ENCODE measurements at places on chromosomes 13 and 19.

GRCh38 chr19:16645140-16645539 lies 14.8 kb downstream of the SMIM7 start:
- DNase-seq = no peak

DNA sequence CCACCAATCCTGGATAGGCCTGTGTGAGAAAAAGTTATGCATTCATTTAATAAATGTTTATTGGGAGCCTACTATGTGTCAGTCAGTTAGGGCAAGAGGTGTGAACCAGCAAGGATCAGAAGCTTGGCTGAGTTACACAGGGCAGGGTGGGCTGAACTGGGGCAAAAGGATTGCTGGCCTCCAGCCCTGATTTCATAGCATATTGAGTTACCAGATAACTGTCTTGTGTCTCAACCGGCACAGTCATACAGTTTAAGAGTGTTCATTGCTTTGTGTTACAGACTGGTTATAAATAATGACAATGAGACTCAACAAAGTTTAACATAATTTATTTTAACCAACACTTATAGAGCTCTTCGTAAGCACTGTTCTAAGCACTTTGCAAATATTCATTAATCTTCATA lies 253.8 kb downstream of the DLEU7 start:
- no peak for DNase-seq

DNA sequence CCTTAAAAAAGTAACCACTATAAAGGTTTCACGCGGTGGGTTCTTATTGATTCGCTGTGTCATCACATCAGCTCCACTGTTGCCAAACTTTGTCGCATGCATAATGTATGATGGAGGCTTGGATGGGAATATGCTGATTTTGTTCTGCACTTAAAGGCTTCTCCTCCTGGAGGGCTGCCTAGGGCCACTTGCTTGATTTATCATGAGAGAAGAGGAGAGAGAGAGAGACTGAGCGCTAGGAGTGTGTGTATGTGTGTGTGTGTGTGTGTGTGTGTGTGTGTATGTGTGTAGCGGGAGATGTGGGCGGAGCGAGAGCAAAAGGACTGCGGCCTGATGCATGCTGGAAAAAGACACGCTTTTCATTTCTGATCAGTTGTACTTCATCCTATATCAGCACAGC lies 30.6 kb downstream of the FGF9 start:
- DNase-seq = no peak

DNA sequence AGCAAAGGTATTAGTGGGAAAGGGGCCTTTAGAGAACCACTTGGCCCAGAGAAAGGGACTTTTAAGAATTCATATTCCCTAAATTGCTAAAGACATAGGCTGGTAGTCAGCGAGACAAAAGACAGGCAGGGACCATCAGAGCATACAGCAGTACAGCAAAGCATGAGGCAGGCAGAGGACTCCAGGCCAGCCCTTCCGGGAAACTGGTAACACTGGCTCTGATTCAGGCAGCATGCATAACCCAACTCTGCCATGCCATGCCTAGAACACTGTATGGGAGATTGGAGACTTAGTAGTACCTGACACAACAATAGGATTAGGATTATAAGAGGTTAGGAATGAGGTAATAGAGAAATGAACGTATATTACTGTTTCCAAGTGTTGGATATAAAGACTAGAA lies 34.9 kb downstream of the CAB39L start:
- no peak for DNase-seq

DNA sequence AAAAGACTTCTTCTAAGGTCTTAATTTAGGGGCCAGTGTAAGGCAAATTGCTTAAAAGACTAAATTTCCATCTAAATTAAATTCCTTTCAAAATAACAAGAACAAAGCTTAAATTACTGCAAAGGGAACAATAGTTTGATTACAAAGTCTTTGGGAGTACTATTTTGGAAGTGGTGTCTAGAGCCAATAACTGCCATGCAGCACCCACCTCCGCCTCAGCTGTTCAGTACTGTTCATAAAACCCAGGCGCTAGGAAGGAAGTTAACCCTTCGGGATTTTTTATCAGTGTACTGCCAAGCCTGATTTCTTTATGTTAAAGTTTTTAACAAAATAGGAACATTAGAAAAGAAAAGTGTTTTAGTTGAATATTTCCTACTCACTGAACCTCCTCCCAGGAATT lies 210.1 kb downstream of the LIG4 start:
- DNase-seq = no peak
